ENCODE measurements at places on chromosomes 11 and 22.
A peak's percentile ranks its signal among the peaks of the same experiment; 100 is the strongest.

DNA sequence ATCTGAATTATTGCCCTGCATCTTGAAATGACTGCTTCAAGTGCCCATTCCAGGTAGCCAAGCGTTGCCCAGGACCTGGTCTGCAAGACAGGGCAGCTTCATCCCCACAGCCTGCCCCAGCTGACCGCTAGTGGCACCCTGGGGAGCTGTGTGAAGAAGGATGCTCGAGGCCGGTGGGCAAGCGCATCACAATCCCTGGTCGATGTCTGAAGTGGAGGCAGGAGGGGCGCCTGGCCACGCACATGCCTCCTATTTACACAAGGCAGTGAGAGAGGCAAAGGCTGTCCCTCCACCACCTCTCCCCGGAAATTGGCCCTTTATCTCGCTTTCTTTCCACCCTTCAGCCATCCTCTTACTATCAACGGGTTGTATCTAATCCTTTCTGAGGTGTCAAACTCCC is 28.1 kb upstream of the PHF21A start:
- DNase-seq, result no peak

- no peak for DNase-seq
Measured at GRCh38 chr11:99822846-99823565, 802.3 kb downstream of the CNTN5 start.

DNA sequence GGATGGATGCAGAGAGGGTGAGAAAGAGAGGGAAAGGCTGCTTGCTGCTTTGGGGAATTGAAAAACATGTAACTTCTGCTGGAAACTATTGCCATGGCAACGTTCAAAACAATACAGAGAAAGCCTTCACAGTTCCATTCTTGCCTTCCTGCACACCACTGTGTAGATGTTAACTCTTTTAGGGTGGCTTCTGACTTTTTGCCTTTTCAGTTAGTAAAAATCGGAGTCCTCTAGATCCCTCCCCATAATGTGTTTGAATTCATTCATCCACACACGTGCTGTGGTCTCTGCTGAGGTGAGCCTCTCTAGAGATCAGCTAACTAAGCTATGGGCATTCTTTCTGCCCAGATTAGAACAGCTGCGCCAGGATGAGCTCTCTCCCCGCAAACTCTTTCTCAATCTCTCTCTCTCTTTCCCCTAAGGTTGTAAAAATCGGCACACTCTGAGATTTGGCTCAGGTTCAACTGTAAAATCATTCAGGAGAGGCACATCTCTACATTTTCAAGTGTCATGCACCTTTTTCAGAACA is 1178.3 kb downstream of the LRRC4C start:
- DNase-seq, result no peak

DNA sequence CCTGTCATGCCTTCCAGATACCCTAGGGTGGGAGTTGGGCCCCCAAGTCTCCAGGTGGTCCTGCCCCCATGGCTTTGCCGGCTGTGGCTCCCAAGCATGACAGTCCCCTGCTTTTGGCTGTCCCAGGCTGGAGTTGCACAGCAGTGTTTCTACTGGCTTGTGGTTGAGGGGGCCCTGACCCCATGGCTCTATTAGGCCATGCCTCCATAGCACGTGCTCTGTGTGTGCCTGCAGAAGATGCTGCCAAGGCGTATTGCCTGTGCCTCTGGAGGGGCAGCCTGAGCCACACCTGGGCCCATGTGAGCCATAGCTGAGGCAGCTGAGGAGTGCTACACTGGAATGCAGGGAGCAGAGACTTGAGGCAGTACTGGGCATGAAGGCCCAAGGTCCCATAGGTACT is 25.4 kb upstream of the CD81 start:
- no peak for DNase-seq

DNA sequence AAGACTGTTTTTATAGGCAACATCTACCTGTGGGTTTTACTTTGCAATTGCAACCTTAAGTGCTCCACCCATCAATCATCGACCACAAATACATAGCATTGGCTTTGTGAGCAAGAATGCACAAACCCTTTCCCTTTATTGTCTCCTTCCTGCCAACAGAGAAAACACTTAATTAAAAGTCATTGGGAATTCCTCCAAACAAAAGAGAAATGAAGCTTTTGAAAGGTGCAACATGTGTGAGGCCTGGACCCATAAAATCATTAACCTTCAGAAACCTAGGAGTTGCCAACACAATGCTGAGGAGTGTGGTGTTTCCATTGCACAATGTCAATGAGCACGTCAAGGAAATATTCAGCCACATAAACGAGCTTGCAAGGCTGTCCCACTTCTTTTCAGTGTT is 223.2 kb downstream of the BLID start:
- DNase-seq, result no peak

- DNase-seq, result peak; percentile 80
Measured at GRCh38 chr11:63573881-63574855, 11.0 kb upstream of the PLAAT2 start.

DNA sequence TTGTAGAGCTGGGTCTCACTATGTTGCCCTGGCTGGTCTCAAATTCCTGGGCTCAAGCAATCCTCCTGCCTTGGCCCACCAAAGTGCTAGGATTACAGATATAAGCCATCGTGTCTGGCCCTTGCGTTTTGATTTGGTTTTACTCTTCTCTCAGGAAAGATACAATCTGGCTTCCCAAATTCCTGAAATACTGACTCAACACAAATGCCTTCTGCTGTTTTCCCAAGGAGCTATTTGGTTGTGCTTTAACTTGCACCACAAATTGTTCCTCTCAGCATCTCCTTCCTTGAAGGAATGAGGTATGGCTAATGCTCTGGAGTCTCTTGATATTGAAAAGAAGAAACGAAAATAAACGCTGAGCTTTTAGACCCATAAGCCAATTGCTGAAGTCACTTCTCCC is 110.0 kb upstream of the PAX6 start:
- no peak for DNase-seq

- DNase-seq, result no peak
Measured at GRCh38 chr11:30445056-30445455, 122.2 kb downstream of the ARL14EP start.

DNA sequence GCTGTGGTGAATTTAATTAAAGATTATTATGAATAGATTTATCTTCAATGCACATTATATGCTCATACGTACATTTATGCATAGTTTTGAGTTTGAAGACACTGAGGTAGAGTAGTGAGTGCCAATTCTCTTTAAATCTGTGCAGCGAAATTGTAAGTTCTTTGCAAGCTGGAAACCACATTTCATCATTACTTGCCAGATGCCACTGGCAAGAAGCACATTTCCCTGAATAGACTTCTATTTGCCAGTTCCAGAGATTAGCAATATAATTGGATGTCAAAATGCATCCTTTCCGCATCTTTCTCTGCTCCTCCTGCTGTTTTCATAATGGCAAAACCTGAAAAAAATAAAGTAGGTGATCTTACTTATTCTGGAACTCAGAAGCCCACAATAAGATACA is 448.0 kb downstream of the LUZP2 start:
- no peak for DNase-seq

DNA sequence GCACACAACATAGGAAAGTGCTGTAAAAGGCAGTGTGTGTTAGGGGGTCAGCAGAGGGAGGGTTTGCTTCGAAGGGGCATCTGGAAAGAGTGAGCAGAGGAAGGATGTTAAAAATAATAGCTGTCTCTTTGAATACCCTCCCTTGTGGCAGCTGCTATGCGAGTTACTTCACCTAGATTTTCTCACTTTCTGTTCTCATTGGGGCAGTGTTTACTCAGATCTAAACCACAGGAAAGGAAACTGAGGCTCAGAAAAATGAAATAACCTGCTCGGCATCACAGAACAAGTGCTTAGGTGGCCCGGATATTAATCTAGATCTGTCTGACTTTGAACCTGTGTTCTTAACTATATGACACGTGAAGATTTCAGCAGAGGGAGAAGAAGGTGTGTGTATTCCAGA is 125.3 kb downstream of the C11orf91 start:
- DNase-seq, result peak; percentile 72

GRCh38 chr11:117192401-117192875 is 6.7 kb upstream of the TAGLN start:
- DNase-seq, result no peak

- peak; percentile 42 for DNase-seq
Measured at GRCh38 chr22:49959782-49960158, 802 bp upstream of the PIM3 start.

GRCh38 chr22:29049655-29050263 is 11.9 kb downstream of the C22orf31 start:
- DNase-seq, result no peak

DNA sequence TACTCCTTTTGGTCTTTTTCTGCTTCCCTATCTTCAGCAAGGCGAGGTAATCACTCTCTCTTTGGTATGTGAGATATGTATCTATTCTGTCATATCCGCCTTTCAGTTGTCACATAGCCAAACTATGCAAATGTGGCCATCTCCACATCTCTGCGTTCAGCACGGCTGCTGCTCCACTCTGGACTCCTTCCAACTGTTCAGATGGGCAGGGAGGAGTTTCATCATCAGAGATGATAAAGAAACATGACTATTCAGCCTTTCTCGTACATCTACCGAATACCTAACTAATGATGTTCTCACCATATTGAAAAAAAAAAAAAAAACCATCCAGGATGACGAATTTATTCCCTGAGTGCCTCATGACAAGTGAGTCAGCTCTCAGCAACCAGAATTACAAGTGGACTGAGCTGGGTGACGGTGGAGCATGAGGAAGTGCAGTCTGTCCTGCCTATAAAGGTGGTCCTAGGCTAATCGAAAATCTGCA is 899.6 kb downstream of the OPCML start:
- DNase-seq, result peak; percentile 2

DNA sequence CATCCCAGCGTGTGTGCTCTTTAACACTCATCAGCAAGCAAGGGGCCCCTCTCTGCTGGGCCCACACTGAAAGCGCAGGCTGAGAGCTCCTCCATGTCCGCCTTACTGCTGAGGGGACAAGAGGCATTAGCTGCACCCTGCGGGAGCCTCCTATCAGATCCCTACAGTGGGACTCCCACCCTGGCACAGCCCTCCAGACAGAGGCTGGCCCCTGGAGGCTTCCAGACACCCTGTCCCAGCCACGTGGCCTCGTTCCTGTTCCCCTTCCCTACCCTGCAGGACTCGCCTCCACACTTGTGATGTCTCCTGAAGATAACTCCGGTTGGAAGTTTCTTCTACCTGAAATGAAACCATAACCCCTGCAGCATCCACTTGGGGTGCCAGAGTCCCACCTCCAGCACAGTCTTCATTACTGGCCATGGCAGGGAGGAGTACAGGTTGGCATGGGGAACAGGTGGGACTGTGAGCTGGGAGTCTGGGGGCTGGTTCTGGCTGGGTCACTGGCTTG is 5.0 kb upstream of the SH3BP1 start:
- peak; percentile 59 for DNase-seq

DNA sequence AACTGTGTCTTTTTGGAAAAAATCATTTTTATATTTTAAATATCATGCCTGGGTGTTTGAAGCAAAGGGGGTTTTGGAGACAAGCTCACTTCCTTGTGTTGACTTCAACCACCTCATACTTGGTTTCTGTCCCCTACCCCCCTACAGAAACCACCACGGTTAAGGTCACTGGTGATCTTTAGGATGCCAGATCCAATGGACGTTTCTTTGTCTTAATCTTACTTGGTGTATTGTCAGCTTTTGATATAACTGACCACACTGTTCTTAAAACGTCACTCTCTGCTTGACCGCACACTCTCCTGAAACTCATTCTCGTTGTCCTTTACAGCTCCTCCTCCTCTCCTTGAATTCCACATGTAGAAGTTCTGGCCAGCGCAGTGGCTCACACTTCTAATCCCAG is 34.8 kb upstream of the SWAP70 start:
- DNase-seq, result peak; percentile 72

GRCh38 chr11:1310772-1311468 is 1.5 kb upstream of the TOLLIP start:
- peak; percentile 75 for DNase-seq

DNA sequence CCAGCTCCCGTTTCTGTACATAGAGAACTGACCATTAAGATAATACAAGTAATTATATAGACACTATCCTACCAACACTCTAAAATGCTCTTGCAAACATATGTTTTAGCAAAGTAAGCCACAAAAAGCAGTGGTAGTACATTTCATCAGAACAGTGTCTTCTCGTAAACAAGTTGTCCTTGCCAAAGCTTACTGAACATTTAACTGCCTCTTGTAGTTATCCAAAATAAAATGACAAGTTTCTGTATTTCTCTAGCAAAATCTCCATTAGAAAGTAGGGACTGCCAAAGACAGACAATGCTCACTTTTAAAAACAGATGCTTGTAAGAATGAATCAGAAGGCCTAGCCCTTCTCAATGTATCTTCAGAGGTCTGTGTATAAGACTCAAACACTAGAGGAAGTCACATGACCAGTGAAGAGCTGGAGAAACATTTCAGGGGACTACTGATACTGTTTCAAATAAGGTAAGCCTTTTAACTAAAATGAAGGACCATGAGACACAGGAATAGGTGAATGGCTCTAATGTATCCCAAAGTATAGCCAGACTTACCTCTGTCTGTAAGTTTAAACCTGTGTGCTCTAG is 7.8 kb upstream of the ZC3H12C start:
- DNase-seq, result no peak

DNA sequence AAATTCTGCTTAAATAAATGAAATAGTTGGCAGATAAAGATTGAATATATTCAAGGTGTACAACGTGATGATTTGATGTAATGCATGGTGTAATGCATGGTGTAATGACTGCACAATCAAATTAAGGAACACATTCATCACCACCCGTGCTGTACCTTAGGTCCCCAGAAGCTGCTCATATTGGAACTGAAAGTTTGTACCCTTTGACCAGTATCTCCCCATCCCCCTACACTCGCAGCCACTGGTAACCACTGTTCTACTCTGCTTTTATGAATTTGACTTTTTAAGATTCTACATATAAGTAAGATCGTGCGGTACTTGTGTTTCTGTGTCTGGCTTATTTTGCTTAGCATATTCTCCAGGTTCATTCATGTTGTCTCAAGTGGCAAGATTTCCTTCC is 445.8 kb downstream of the OPCML start:
- no peak for DNase-seq

DNA sequence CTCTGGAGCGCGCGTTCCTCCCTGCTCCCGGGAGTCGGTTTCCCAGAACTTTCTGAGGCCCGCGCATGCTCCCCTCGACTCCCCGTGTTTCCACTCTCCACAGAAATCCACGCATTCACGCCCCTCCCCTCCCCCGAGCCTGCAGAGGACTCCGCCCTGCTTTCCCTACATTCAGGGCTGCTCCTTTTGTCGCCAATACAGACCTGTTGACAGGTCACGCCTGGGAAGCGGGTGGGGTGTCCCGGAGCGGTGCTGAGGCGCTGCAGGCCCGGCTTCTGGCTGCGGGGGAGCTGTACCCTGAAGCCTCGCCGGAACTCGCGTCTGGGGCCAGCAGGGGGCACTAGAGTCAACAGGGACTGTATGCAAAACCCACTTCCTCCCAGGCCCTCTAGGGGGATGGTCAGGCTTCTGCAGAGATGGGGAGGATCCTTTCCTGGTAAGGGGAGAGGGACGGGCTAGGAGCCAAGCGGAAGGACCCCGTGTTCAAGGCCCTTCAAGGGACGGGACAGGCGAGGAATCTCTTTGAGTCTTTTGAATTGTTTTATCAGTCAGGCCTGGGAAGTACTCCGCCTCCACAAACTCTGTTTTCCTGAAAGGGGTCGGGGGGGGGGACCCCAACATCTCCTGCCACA is at the start of gene PRAME:
PRAME (minus strand) TSS at position 294 of the 632 bp plus-strand sequence. CDS start 2,433 bp downstream, outside the sequence.
- peak; percentile 76 for DNase-seq

- peak; percentile 59 for DNase-seq
Measured at GRCh38 chr11:72831521-72832300, 17.5 kb downstream of the ATG16L2 start.
